Kidney glomerular epithelial cell (primary cell): ENCODE measurements at places on chromosomes 1 and 21.

GRCh38 chr1:53860967-53861411 is 22.9 kb upstream of the NDC1 start:
- DNase-seq = peak; percentile 46

GRCh38 chr1:180288940-180289339 is 58.9 kb downstream of the LHX4 start:
- no peak for DNase-seq

GRCh38 chr1:59686170-59686569 is 128.6 kb upstream of the HOOK1 start:
- DNase-seq = no peak

DNA sequence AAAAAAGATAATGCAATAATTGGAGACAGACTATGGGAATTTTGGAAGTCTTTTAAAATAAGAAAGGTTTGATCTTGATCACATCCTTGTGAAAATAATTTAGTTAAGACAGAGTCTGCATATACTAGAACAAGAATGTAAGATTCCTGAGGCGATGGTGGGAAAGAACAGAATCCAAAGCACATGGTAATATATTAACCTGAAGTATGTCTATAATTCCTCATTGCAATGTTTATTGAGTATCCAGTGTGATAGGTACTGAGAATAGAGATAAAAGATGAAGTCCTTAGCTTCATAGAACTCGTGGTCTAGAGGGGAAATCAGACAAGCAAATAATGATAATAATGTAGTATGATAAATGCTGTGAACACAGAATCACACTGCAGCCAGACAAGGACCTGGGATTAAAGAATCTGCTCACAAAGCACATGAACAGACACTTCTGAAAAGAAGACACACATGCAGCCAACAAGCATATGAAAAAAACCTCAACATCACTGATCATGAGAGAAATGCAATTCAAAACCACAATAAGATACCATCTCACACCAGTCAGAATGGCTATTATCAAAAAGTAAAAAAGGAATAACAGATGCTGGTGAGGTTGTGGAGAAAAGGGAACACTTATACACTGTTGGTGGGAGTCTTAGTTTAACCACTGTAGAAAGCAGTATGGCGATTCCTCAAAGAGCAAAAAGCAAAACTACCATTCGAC is 6.9 kb upstream of the ANGPTL3 start:
- no peak for DNase-seq

DNA sequence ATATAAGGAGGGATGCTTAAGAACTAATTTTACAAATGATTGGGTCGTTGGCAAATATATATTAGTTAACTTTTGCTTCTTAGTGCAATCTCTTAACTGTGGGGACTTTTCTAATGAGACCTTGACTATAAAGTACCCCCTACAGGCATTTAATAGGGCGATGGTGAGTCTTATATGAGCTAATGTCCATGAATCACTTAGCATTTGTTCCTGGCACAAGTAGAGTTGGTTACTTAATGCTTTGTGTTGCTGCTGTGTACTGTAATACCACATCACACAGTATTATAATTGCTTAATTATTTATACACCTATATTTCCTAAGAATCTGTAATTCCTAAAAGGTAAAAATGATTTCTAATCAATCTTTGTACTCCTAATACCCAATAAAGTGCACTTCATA is 25.3 kb upstream of the TMCO1 start:
- no peak for DNase-seq

GRCh38 chr1:206854401-206855129 is 10.9 kb upstream of the IL20 start:
- DNase-seq = no peak

- DNase-seq = peak; percentile 92
Measured at GRCh38 chr1:205294175-205294917, 27.2 kb downstream of the NUAK2 start.

GRCh38 chr1:234992065-234992464 is 136.6 kb downstream of the TOMM20 start:
- no peak for DNase-seq

GRCh38 chr1:221740993-221741702 is 741 bp downstream of the DUSP10 start:
- DNase-seq = peak; percentile 65
